HEK293T (cell line): ENCODE measurements at places on chromosomes 5 and 9.

DNA sequence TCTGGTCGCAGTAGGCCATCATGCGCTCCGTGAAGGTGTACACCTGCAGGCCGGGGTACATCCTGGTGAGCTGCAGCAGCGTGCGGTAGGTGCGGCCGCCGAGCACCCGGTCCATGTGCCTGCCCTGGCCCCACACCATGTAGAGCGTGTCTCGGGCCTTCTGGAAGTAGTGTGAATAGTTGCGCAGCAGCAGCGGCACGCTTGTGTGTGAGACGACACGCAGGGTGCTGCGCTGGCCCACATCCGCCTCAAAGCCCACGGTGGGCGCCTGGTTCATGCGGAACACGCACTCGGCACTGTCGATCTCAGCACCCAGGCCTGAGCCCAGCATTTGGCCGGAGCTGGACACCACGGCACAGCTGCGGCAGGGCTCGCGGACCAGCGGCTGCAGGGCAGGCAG lies 4.5 kb downstream of the ST6GALNAC4 start:
- DNase-seq: no peak

- no peak for DNase-seq
Observed at GRCh38 chr9:28651050-28651722, 1077.9 kb upstream of the C9orf72 start.

GRCh38 chr9:107584186-107584585 lies 94.6 kb upstream of the KLF4 start:
- DNase-seq: no peak

DNA sequence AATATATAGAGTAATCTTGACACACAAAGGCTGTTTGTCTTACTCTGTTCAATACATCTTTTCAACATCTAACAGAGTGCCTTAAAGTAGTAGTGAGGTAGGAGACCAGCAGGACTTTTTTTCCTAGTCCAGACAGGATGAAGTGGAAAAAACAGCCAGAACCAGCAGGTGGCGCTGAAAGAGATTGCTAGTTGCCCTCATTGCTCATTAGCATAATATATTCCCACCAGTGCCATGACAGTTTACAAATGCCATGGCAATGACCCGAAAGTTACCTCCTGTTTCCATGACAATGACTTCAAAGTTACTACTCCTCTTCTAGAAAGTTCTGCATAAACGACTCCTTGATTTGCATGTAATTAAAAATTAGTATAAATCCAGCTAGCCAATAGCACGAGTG lies 387.4 kb downstream of the ACTL7B start:
- no peak for DNase-seq

DNA sequence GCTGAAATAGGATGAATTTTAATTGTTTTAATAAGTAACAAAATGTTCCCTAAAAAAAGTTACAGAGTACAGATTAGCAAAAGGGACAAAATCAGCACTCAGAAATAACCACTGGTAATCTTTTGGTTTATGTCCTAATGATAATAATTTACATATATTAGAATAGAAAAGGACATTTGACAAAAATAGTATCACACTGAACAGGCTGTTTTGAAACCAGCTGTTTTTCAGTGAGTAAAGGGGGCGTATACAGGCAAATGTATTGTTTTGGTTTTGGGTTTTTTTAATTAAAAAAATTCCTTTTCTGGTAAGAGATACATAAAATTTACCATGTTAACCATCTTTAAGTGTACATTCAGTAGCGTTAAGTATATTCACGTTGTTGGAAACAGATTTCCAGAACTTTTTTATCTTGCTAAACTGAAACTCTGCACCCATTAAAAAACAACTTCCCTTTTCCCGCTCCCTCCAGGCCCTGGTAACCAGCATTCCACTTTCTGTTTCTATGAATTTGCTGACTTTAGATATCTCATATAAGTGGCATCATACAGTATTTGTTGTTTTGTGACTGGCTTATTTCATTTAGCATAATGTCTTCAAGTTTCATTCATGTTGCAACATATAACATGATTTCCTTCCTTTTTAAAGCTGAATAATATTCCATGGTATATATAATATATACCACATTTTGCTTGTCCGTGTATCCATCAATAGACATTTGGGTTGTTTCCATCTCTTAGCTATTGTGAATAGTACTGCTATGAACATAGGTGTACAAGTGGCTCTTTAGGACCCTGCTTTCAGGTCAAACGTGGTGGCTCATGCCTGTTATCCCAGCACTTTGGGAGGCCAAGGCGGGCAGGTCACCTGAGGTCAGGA lies 20.6 kb upstream of the LARP1 start:
- DNase-seq: no peak

GRCh38 chr5:76038212-76038611 lies 45.0 kb upstream of the SV2C start:
- DNase-seq: no peak

DNA sequence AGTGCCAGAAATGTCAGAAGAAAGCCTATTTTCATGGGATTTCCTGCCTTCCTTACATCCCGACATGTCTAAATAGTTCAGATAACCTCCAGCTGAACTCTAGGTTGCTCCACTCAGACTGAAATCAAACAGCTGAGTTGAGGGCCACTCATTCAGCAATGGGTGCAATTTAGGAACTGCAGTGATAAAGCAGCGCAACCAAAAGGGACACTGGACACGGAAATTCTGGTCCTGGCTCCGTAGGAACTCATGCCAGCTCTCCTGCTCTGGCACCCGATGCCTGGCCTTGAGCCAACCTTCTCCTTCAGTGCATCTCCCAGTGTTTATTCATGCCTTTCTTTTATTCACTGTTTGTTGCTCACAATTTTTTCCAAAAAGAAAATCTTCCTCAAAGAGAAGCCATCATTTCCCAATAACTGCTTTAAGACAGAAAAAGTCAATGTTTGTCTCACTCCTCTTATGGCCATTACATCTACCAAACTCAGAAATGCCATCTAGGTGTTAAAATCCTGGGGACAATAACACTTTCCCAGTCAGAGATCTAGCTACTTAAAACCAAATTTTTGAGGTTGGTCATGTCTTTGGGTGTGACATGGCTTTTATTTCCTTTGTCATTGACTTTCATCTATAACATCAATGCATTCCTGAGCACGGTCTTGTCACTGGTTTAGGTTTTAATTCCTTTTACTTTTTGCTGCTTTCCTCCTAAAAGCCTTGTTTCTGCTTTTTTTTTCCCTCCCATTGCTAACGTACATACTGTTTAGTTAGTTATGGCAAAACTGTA lies 126.9 kb downstream of the PDE4D start:
- no peak for DNase-seq

GRCh38 chr9:124468061-124468740 lies 17.9 kb downstream of the ADGRD2 start:
- no peak for DNase-seq

DNA sequence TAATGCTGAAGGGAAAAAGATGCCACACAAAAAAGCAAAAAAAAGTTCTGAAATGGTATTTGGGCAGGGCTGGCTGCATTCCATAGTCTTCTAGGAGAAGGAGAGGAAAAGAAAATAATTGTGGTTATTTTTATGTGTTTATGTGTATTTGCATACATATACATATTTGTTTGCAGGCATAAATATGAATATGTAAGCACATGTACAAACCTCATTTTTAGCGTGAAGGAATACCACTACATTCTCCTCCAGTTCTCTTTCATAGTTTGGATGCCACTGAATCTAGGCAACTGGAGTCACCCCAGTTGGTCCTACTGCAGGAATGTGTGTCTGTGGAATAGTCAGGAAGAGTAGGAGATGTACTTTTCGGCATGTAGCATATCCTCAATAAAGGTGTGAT lies 181.1 kb downstream of the YTHDC2 start:
- DNase-seq: no peak

GRCh38 chr9:125479846-125480615 lies 218.4 kb downstream of the GAPVD1 start:
- no peak for DNase-seq

DNA sequence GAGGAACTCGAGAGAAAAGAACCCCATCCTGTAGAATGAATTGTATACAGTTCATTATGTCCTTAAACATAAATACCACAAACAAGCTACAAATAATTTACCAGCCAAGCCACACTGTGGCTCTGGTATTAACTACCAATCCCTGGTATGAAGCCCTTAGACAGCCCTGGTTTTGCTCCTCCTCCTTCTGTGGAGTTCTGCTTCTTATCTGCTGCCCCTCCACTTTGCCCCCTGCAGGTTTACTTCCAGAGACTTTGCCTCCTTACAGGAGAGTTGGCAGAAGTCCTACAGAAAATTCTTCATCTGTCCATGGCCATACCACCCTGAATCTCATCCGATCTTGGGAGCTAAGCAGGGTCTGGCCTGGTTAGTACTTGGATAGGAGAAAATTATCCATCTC lies 219.8 kb downstream of the ACTL7B start:
- peak; percentile 19 for DNase-seq

- no peak for DNase-seq
Observed at GRCh38 chr5:134892282-134892681, 12.6 kb upstream of the PCBD2 start.

- DNase-seq: no peak
Observed at GRCh38 chr5:53327811-53328334, 152.6 kb upstream of the FST start.
